ENCODE measurements at places on chromosomes 5 and 9.

GRCh38 chr5:100232736-100233135 is 302.4 kb upstream of the FAM174A start:
- DNase-seq, result peak; percentile 21

DNA sequence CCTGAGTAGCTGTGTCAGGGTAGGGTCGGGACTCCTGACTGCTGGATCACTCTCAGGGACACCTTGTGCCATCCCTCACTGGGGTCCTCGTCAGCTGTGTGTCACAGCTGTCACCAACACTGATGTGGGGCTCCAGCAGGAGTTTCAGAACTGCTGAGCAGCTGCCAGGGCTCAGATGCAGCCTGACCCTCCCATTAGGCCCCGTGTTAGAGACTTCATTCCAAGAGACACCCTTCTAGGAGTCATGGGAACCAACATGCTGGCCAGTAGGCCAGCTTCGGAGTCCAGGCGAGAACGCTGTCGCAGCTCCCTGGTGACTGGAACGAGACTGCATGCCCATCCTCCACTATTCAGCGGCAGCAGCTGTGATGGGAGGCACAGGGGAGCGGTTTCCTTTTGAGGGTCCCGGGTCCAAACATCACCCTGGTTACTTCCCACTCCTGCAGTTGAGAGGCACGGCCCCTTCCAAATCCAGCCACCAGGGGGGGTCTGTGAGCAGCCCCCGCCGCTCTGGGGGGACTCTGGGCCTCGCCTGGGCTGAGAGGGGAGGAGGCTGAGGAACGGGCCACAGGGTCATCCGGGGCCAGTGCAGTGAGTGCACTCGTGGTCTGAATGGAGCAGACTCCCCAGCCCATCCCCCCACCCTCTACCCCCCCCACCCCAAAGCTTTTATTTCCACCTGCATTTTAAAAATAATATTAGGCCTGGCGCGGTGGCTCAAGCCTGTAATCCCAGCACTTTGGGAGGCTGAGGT is 12.6 kb upstream of the TCF7 start:
- DNase-seq, result peak; percentile 22

DNA sequence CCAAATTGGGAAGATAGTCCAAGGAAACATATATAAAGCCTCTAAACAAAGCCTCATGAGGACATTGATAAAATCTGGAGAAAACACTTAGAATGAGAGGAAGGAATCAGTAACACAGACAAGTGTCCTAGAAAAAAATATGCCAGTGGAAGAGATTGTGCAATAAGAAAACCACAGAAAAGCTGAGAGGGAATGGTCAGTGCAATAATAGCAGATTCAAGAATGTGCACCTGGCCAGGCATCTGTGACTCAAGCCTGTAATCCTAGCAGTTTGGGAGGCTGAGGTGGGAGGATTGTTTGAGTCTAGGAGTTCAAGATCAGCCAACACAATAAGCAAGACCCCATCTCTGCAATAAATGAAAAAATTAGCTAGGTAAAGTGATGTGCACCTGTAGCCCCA is 691.2 kb upstream of the CDH6 start:
- no peak for DNase-seq

DNA sequence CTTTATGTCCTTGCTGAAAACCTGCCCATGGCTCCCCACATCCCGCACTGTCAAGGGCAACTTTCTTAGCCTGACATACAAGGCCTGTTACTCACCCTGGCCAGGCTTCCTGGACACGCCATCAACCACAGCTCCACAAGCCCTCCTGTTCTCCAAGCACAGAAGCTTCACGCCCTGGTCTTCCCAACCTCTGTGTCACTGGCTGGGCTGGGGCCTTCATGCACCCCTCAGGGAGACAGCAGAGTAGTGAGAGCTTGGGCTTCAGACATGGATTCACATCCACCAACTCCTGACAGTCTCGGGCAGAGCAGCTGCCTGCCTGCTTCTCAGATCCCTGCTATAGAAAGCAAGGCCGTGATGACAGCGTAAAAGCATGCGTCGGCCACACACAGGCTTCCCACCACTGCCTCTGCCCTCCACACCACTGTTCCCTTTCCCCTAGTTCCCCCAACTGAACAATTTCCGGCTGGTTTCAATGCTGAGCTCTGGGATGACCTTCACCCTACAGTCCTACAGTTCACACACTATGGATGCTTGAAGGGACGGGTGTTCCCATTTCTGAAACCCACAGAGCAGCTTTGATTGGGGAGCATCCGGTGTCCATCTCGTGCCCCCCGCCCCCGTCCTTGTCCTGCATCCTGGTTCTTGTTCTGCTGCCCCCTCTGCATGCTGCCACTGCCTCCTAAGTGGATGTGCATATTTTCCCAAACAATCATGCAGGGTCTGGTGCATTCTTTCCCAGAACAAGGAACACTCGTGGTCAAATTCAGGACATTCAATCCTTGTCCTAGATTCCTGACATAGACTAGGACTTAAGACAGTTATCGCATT is 33.4 kb upstream of the ADAMTS2 start:
- no peak for DNase-seq

GRCh38 chr9:127531676-127532075 is 80.4 kb downstream of the LRSAM1 start:
- no peak for DNase-seq

- DNase-seq, result no peak
These were observed 27.2 kb downstream of the IZUMO3 start for GRCh38 chr9:24518545-24518944.

DNA sequence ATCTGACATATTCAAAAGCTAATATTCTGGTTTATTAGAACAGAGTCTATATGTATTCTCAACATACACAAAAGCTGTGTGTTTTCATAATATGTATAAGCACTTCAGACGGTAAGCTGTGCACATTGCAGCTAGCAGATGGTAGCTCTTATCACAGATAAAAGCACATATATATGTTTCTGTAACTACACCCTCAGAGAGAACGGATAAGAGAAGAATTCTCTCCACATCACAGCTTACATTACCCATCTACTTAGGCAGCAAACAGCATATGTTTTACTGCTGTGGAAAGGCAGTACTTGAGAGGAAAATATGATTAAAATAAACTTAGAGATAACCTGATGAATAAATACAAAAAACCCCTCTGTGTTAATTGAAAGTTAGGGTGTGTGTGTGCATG is 450.9 kb upstream of the ZNF608 start:
- no peak for DNase-seq

- no peak for DNase-seq
These were observed 164.4 kb downstream of the TLR4 start for GRCh38 chr9:117868594-117868993.

GRCh38 chr9:113955076-113955752 is 79.1 kb downstream of the ZNF618 start:
- no peak for DNase-seq

DNA sequence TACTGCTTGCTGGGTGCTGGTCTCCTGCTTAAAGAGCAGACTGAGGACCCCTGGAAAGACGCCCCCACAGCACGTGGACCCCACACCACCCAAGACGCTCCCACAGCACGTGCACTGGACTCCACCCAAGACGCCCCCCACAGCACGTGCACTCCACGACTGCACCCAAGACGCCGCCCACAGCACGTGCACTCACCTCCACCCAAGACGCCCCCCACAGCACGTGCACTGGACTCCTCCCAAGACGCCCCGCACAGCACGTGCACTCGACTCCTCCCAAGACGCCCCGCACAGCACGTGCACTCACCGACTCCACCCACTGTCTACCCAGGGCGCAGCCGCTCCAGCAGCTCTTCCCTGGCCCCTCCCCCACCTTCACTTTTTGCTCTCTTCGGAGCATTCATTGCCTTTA is 50.5 kb downstream of the EHMT1 start:
- no peak for DNase-seq

DNA sequence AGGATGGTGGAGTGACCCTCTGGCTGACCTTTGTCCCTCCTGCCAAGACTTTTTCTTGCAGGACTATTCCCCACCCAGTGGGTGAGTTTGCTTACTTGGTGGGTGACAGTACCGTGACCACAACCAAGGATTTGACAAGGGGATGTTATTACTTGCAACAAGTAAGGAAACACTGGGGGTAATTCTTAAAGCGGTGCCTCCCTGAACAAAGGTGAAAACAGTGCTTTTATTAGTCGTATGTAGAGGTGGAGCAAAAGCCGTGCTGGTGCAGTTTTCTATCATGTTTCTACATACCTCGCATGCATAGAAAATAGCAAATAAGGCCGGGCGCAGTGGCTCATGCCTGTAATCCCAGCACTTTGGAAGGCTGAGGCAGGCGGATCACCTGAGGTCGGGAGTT is 41.0 kb upstream of the KDM4C start:
- DNase-seq, result no peak

- DNase-seq, result no peak
These were observed 213.9 kb downstream of the IRX2 start for GRCh38 chr5:2537378-2538145.

- DNase-seq, result peak; percentile 93
These were observed 15.3 kb upstream of the MSANTD3 start for GRCh38 chr9:100411472-100412283.

DNA sequence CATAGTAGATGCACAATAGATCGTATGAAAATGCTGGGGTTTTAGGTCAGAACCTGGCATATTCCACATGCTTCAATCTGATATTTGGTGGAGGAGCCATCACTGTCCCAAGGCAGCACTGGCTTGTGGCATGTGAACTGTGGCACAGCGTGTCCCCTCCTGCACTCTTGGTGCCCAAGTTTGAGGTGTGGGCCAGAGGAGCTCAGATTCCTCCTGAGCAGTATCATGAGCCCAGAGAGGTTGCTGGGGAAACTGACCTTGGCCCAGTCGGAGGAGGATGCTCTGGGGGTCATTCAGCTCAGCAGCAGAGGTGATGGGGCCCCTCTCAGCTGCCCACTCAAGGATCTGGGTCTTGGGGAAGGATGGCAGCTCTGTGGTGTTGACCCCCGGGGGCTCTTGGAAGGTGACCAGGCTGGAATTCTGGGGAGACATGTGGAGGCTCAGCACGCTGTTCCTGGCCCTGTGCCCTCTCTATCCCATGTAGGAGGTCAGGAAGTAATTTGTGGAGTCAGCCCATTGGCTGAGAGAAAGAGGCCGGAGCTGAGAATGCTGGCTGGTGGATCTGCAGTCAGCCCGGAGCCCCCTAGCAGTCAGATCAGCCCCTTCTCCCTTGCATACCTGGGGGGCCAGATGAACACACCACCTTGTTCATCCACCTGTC is 23.7 kb downstream of the FPGS start:
- no peak for DNase-seq

GRCh38 chr5:132257131-132258101 is at the start of gene PDLIM4:
TSS of gene PDLIM4 (plus strand) at chr5:132257696. CDS start at chr5:132257735, 39 bp downstream.
- no peak for DNase-seq

GRCh38 chr5:179963375-179963774 is 55.7 kb upstream of the TBC1D9B start:
- DNase-seq, result no peak

- no peak for DNase-seq
These were observed 216.2 kb downstream of the ENC1 start for GRCh38 chr5:74424162-74424868.

GRCh38 chr9:83444110-83444509 is 94.1 kb downstream of the FRMD3 start:
- no peak for DNase-seq

GRCh38 chr9:91180240-91180929 is 181.3 kb downstream of the AUH start:
- DNase-seq, result no peak

DNA sequence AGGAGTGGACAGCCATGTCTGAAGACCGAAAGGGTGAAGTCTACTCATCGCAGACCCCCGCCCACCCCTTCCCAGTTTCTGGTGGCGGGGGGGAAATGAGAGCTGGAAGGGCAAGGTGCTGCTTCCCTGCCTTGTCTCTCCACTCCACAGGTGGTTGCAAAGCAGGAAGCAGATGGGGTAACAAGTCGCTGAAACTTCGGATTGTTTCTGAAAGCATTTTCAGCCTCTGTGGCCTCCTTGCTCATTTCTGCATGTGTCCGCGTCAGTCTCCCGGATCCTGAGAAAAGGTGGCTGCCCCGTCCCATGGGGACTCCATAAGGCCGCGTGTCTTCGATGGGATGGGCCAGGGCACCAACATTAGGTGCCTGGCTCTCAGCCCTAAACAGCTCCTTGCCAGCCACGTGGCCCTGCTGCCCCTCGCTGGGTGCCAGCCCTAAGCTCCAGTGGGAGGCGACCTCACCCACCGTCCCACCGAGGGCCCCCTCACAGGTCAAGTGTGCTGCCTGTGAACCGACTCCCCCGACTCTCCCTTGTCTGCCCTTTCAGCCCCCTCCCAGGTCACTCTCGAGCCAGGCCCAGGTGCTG is 971 bp downstream of the PHYKPL start:
- DNase-seq, result no peak

GRCh38 chr5:174384509-174384947 is 339.0 kb downstream of the NSG2 start:
- no peak for DNase-seq

- no peak for DNase-seq
These were observed 45.3 kb upstream of the CDH9 start for GRCh38 chr5:27083449-27084415.

DNA sequence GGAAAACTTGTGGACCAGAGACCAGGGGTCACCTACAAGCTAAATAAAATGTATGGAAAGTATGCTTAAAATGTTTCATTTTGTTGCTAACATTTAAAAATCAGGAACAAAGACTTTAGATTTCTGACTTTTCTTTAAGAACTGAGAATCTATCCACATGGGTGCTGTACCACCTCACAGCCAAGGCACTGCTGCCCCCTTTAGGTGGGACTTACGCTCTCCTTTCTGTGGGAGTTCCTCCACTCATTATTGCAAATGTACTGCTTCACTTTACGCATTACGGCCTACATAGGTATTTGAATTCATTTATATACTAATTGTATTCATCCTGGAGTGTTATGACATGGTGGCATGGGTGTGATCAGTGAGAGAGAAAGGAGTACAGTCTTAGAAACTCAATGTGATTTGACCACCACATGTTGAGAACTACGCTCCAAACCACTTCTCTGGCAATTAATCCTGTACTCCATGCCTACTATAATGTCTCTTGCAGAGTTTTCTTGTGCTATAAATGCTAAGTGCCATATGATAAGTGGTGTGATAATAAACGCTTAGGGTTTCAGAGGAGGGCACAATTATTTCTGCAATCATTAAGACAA is 24.7 kb upstream of the CETN3 start:
- DNase-seq, result peak; percentile 37

GRCh38 chr9:91816356-91816755 is 133.7 kb downstream of the ROR2 start:
- DNase-seq, result no peak

GRCh38 chr5:157100140-157100679 is 8.6 kb downstream of the HAVCR2 start:
- DNase-seq, result no peak

GRCh38 chr5:167571824-167572223 is 719.6 kb upstream of the WWC1 start:
- DNase-seq, result no peak

All from SHP77 (cell line).